NK-92 treated with Interleukin-12 subunit alpha and Interleukin-12 subunit beta, amount 100 ng/mL, for 24 hours (cell line): ENCODE measurements at places on chromosomes 13 and 19.

DNA sequence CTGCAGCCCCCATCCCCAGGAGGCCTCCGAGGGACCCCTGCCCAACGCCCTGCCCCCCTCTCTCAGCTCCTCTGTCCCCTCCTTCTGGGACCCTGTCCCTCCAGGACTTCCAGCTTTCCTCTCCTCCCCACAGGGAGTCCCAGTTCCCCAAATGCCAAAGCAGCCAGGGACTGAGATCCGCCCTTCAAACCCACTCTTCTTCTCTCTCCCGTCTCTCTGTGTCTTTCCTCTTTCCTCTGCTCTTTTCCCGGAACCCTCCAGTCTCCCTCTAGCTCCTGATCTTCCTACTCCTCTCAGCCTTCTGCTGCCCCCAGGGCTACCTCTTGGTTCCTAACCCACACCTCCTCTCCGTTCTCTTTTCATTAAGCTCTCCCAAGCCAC is 377 bp downstream of the CA11 start:
- no peak for DNase-seq

- no peak for DNase-seq
These were observed 4.9 kb downstream of the SSC5D start for GRCh38 chr19:55493052-55493644.

DNA sequence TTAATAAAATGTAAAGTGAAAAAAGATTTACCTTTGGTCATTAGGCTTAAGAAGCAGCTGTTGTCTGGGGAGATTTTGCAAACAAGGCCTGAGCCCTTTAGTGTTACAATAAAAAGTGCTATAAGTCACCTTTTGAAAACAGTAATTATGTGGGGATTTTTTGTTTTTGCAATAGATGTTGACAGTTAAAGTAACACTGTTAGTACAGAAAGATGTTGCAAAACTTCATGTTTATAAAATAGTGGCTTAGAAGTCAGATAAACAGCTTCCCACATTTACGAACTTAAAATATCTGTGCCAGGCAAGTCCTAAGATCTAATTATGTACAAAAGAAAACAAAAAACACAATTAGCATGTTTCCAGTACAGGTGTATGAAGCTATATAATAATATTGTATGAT is 138.0 kb upstream of the IRS2 start:
- no peak for DNase-seq

DNA sequence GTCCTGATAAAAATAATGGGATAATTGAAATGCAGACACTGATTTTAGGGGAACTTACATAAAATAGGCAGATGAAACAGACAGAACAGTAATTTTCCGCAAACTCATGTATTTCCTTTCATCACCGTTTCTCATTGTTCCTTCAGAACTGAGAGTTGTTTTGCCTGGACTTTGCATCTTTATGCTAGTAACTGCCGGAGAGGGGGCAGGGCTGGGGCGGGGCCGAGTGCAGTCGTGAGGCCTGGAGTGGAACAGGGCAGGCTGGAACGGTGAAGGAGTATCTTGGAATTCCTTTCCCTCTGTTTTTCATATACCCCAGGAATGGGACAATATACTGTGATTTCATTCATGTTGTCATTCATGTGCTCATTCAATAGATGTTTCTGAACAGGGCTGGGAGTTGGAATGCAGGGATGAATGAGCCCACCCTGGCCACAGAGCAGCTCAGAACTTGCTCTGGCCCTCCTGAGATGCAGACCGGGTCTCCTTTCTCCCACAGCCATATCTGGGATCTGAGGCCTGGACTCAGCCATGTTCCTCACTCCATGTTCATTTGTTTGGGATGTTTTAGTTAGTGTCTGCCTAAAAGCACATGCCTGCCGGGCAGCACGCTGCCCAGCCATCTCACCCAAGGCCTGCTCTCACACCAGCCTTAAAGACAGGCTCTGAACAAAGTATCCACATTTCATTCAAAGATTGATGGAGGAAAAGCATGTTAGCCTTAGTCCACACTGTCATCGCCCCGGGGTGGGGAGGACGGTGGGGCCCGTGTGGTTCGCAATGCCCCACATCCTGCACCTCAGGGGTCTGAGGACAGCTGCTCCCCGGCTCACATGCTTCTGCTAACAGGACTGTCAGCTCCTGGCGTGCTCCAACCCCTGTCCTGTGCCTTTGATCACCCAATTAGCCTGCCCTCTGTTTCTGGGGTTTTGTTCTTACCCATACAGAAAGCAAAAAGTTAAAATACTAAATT is 92.9 kb downstream of the SOX1 start:
- DNase-seq = no peak

DNA sequence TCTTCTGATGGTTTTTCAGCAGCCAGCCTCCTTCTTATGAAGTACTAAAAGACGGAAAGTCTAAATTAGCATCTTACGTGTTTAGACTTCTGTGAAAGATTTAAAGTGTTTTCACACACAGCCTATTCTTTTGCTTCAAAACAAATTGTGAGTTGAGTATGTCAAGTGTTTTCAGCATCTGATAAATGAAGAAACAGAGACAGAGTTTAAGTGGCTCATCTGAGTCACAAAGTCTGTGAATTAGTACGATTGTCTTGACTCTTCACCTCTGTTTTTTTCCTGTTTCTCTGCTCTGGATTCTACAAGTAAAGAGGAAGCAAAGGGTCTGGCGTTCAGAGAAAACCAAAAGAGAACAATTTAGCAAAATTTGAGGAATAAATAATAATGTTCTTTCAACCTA is 116.4 kb downstream of the FRY start:
- no peak for DNase-seq

DNA sequence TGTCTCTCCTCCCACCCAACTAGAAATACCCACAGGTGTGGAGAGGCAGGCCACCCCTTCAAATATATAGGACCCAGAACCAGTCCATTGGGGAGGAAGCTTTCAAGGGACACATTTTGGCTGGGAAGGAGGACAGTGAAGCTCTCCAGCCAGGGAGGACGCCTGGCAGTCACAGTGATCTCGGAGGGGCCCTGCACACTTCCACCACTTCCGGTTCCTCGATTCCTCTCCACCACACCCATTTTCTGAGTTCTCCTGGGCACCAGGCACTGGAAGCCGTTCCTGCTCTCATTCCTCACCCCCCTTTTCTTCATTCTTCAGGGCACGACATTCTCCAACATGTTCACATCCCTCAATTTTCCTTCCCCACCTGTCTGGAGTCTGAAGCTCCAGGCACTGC is 30.4 kb upstream of the CEACAM21 start:
- DNase-seq = no peak

DNA sequence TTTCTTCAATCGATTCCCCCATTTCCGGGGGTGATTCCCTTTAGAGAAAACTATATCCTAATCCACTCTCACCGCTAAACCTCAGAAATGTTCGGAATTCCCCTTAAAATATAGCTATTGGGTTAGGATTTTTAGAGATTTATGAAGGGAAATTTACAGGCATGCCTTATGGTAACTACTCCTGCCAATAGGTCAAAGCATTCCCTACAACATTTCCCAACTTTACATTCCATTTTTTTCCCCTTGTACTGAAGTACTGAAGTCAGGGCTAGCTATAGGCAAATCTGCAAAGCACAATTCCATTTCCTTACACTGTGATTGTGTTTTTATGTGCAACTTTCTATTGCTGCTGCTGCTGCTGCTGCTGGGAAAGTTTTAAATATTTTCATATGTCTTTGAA is 2.1 kb downstream of the EDNRB start:
- no peak for DNase-seq

DNA sequence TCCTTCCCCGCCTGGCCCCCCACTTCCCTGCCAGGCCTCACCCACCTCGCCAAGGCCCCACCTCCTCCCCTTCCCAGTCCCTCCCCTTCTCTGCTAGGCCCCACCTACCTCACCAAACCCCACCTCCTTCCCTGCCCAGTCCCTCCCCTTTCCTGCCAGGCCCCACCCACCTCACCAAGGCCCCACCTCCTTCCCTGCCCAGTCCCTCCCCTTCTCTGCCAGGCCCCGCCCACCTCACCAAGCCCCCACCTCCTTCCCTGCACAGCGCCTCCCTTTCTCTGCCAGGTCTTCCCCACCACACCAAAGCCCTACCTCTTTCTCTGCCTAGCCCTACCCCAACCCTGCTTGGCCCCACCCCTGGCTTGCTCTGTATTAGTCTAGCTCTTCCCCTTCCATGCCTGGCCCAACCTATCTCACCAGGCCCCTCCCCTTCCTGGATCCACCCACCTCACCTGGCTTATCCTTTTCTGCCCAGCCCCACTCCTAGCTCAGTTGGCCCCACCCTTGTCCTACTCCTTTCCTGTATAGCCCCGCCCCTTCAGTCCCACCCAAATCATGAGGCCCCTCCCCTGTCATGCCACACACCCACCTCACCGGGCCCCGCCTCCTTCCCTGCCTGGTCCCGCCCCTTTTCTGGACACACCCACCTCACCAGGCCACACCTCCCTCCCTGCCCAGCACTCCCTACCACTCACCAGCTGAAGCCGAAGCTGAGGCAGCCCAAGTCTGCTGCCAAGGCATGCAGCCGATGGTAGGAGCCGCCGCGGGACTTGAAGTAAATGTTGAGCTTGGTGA is 16.2 kb downstream of the CERS1 start:
- DNase-seq = no peak
